RWPE2 (cell line): ENCODE measurements at places on chromosomes 4 and X.

DNA sequence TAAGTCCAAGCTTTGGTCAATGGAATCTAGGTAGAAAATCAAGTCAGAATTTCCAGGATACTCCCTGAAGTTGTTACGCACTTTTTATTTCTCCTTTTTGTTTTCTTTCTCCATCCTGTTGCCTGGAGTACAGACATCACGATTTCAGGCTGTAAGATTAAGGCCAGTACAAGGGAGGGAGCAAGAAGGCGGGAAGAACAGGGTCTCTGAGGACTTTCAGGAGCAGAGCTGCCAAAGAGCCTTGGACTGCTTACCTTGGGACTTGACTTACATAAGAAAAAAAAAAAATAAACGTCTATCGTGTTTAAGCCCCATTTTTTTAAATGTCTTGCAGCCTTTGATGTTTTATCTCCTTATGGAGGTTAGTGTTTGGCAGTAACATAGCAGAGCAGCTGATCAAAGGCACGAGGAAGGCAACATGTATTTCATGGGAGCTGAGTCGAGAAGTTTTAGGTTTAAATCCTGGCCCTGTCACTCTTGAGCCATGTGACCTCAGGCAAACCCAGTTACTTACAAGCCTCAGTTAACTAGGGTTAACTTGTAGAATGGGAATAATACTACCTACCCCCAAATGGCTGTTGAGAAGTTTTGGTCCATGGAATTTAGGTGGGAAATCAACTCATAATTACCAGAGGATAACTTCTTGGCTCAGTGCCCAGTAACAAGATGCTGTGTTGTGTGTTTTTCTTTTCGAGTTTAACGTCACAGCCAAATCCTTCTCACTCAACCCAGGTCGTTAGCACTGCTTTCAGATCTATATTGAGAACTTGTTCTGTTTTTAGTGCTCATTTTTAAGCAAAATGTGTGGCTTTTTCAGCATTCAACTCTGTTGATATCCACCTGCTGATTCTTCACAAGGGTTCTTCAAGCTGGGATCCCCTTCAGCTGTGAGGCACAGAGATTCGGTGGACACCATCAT is 106.8 kb downstream of the CLNK start:
- DNase-seq: no peak

DNA sequence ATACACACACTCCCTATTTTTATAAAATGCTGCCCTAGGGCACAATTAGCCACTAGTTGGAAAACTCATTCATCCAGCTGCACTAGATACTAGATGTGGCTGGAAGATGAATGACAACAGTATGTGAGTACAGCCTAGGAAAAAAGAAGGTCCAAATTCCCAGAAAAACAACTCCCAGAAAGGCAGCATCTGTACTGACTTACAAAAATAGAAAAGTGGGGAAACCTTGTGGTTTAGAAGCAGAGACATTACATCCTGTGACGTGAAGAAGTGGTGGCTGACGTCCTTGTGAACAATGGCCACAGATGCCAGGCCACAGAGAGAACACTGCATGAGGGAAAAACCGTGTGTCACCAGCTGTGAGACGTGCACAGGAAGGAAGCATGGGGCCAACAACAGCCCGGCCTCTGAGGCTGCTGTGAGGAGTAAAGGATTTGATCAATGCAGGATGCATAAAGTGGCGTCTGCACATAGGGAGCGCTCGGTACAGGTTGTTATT is 81.2 kb downstream of the SPRY1 start:
- DNase-seq: no peak

GRCh38 chr4:10589321-10589720 is 95.2 kb downstream of the CLNK start:
- no peak for DNase-seq

GRCh38 chr4:4524364-4524763 is 17.5 kb downstream of the STX18 start:
- no peak for DNase-seq

DNA sequence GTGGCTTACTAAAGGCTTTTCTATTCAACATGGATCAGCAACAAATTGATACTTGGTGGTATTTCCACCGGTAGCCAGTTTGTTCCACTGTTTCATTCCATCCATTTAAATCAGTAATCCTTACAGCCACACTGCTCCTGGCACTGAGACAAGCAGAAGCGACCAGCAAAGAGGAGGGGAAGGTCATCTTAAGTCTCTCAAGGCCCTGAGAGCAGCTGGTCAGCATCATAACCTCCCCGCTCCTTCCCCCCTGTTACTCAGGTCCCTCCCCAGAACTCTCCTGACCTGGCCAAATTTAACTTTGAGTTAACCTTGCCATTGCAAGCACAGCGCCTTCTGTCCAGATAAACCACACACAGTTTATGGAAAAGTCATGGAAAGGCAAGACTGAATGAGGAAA is 331.3 kb upstream of the KLF3 start:
- DNase-seq: no peak

DNA sequence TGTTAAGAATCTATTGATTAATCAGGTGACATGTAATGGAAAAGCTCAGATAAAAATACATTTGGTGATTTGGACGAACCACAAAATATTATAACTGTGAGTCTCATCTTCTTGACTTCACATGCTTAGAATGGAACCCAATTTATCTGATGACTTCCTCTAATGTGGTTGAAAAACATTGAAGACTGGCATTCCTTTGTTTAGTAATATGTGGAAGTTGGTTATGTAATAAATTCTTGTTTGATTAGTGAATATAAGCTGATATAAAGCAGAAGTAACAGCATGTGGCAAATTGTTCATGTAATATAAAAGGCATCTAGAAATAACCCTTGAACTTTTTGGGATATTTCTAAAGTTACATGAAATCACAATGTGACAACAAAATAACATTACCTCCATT is 9.7 kb downstream of the GIMD1 start:
- no peak for DNase-seq

- DNase-seq: no peak
Observed at GRCh38 chrX:39854772-39855747, 242.7 kb downstream of the BCOR start.

DNA sequence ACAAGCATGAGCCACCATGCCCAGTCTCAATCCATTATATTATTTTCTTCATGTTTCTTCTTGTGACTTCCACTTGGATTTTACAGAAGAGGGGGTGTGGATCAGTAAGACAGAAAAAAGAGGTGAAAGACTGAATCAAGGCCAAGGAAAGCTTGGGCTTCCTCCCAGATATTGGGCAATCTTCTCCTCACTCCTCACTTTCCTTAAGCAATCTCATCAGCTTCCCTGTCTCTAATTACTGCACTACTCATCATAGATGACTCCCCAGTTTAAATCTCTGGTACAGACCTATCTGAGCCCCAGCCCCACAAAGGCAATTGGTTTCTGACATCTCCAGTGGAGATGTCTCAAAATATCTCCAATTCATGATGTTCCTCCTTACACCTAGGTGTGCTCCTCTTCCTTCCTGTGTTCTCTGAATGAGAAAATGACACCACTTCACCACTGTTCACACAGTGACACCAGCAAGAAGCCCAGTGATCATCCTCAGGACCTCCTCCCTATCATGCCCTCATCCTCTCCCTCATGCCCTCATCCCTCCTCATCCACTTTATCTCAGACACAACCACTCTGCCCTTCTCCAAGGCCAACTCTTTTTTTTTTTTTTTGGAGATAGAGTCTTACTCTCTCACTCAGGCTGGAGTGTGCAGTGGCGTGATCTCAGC is 44.8 kb upstream of the HERC6 start:
- DNase-seq: no peak

DNA sequence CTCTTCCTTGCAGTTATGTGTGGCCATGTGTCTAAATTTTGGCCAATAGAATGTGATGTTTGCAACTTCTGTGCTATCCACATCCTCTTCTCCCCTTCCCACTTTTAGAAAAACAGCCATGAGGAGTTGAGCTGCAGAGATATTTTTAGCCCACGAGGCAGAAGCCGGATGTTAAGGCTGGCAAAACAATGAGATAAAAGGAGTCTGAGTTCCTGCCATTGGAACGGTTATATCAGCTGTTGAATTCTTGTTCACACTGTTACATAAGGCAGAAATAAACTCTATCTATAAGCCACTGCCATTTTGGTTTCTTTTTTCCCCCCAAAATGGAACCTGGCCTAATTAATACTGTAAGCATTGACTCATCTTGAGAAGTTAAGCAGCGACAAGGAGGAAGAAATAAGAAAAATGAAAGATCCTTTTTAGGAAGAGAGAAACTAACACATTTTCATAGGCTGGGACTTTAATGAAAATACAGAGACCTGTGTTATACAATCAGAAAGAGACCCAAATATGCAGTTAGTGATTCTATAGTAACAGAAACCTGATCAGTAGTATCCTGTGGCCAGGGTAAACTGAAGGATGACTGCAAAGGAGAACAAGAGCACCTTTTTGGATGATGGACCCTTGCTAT is 200.5 kb downstream of the INPP4B start:
- DNase-seq: no peak

DNA sequence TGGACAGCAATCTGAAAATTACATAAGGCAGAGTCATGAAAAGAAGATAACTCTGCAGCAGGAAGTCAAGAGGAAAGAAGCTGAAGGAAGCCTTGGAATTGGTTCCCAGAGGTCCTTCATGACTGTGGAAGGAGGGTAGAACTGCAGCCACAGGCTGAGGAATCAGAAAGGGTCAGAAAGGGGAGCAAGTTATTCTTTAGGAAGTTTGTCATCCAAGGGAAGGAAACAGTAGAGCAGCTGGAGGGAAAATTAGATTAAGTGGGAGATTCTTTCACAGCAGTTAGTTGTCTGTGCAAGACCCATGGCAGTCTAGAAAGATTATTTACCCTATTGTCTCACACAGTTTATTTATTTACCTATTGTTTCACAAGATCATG is 9.3 kb upstream of the ADH1C start:
- no peak for DNase-seq

DNA sequence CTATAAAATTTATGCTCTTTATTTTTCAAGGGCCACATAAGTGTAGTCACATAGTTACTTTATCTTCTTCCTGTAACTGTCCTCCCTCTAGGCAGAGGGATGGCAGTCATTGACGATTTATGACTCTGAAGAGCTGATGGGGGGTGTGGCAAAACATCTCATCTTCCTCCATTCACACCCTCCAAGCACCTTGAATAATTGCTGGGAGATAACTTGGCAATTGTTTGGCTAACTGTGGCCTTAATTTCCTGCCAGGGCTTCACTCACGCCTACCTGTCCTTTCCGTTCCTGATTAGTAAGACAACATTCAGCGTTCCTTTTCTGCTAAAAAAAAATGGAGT is 329.2 kb downstream of the ARHGAP10 start:
- DNase-seq: no peak

- no peak for DNase-seq
Observed at GRCh38 chr4:134470544-134470943, 269.0 kb upstream of the PABPC4L start.

GRCh38 chr4:159273141-159273438 is 170.2 kb downstream of the RAPGEF2 start:
- DNase-seq: no peak
